NCI-H1092 treated with DMSO at 0.1 percent for 48 hours (cell line): ENCODE measurements at places on chromosomes 3 and 15.
A peak's percentile ranks its signal among the peaks of the same experiment; 100 is the strongest.

DNA sequence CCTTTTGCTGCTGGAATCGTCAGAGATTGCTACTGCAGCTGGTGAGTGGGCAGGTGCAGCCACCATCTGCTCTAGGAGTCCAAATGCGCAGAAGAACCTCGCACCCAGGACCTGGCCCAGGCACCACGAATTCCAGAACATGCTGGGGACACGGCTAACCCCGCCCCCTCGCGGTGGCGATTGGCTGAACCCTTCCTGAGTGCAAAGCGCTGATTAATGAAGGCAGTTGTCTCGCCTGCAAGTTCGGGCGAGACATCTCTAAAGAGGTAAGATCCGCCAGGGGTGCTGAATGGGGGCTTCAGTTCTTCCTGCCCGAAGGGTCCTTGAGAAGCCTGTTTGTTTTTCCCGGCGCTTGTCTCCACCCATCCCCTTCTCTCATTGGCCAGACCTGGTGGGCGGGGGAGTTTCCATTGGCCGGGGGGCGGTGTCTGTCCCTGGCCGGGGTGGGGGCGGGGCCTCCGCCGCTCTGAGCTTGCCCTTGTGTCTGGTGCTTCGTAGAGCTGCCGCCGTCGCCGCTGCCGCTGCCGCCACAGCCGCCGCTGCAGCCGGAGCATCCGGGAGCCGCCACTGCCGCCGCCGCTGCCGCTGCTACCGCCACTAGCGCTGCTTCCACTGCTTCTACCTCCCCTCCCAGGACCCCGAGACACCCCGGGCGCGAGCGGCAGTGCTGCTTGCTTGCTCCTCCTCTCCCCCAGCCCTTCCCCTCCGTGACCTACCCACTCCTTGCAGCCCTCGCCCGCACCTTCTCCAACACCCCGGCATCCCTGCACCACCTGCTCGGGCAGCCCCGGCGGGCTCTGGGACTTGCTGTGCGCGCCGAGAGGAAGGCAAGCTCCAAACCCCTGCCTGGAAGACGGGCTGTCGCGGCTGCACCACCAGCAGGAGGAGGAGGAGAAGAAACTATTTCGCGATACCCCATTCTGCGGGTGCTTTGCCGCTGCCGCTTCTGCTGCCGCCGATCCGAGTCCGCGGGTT is at the start of gene CADM2:
TSS of gene CADM2 (plus strand) at position 495 of the 975 bp plus-strand sequence.
- DNase-seq = peak; percentile 93

GRCh38 chr3:123337226-123337625 is 111.7 kb downstream of the ADCY5 start:
- DNase-seq = no peak

- DNase-seq = no peak
Measured at GRCh38 chr15:25694239-25694584, 168.9 kb downstream of the ATP10A start.

DNA sequence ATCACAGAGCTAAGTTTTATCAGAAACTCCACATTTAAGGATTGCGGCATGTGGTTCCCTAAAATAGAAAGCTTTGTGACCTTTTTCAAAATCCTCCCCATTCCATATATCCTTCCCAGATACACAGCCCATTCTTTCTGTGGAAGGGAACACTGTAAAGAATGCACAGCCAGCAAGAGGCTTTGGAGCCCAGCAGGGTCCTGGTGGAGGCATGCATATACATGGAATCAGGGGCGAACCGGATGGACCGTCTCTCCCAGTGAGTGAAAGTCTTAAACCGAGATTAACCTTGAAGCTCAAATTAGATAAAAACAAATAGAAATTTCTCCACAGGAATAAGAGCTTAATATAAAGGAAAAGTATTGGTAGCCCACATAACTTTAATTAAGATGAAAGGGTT is 436.2 kb upstream of the MDFIC2 start:
- DNase-seq = no peak
